ENCODE measurements at places on chromosomes 4 and X. TPM values are rescaled to one million over a fixed set of nuclear protein-coding genes. Genes with fewer than 3 reads are reported as not detected.

Gene TLR10
- not detected for total RNA-seq

Gene COMMD8
- 29.0 TPM for total RNA-seq

Gene L1CAM
- 0.62 TPM for total RNA-seq

Gene PTTG2
- total RNA-seq = 0.55 TPM

Gene SMIM43
- 0.47 TPM for total RNA-seq

GRCh38 chr4:158094413-158095134 lies 78.3 kb downstream of the GASK1B start:
- DNase-seq = no peak

DNA sequence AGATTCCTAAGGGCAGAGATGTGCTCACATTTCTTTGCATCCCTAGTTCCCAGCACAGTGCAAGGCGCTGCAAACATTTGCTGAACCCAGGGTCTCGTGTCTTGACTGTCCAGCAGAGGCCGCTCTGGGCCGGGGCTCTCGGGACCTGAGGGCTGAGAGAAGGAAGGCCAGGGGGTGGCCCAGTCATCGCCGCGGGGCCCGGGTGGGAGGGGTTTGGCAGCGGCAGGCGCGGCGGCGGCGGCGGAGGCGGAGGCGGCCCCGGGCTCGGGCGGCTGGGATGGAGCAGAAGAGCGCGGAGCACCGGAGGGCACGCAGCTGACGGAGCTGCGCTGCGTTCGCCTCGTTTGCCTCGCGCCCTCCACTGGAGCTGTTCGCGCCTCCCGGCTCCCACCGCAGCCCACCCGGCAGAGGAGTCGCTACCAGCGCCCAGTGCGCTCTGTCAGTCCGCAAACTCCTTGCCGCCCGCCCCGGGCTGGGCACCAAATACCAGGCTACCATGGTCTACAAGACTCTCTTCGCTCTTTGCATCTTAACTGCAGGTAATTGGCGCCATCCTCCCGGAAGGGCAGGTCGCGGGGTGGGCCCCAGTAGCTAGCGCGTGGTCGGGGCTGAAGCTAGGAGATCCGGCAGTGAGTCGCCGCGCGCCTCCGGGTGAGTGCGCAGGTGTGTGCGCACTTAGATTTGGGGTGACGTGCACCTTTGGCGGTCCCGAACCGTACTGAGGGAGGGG lies at the start of gene PARM1:
TSS of gene PARM1 (plus strand) at position 285 of the 730 bp plus-strand sequence. CDS start at position 497, 212 bp downstream.
- no peak for DNase-seq

GRCh38 chr4:178264001-178264400 lies 821.8 kb upstream of the AGA start:
- no peak for DNase-seq

- DNase-seq = no peak
Observed at GRCh38 chr4:95158045-95158444, 390.7 kb downstream of the UNC5C start.
